ENCODE measurements at places on chromosomes 7 and 10.

DNA sequence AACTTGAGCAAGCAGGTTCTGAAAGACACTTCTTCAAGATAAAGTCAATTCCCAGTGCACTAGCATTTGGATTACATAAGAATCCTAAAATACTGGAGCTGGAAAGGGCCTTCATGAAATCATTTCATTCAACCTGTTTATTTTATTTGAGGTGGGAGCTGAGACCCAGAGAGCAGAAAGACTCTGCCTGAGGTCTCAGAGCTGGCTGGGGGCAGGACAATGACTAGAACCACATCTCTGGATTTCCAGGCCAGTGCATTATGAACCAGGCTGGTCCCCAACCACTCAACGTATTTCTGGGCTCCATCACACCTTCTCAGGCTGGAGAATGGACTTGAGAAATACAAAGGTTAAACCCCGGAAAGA, 8.4 kb downstream of the ANXA11 start:
- no peak for DNase-seq

DNA sequence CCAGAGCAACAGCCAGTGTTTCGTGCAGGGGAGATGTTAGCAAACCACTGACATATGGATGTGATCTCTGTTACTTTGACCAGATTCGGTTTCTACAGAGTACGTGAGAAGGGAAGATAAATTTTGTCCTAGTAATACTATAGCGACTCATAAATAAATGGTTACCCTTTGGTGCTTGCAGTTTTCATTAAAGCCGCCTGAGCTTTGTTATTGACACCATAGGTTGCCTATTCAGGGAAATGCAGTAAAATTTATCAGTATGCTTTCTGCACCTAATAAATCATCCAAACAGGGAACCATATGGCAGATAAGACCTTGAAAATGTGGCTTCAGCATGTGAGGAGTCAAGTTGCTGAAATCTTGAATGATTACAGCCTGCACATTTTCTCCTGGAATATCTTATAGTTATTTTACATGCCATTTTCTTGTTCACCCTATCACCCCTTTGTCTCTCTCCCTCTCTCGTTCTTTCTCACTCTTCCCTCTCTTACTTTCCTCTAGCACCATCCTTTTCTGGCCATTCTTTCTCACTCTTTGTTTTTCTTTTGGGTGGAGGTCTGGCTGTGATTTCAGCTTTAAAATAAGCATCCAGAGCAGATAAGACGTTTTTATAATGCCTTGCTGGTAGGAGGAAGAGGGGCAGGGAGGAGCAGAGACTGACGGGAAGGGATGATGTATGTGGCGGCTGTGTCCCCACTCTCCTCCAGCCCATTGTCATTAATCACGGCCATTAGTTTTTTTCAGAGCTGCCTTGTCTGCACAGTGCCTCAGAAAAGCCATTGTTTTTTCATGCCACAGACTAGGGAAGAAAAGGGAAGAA, 182.5 kb downstream of the LRMDA start:
- DNase-seq: no peak

GRCh38 chr10:5036511-5036910, 32.9 kb upstream of the AKR1C2 start:
- no peak for DNase-seq

DNA sequence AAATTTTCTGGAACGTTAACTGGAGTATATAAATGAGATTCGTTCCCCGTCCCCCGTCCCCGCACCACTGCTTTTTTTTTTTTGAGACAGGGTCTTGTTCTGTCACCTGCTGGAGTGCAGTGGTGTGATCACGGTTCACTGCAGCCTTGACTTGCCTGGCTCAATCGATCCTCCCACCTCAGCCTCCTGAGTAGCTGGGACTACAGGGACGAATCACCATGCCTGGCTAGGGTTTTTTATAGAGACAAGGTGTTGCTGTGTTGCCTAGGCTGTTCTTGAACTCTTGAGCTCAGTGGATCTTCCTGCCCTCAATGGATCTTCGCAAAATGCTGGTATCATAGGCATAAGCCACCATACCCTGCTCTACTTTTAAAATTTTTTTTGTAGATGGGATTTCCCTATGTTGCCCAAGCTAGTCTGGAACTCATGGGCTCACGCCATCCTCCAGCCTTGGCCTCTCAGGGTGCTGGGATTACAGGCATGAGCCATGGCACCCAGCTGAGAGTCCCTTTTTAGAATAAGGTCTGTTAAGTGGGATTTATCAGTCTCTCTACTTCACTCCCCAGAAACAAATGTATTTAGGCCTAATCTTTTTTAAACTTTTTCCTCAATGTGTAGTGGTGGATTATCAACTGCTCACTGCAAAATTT, 122.9 kb downstream of the LYZL1 start:
- no peak for DNase-seq

Measured in CD4-positive, alpha-beta memory T cell (primary cell).